ENCODE measurements at places on chromosomes 5 and 9.

- DNase-seq = peak; percentile 72
These were observed 81.2 kb downstream of the ALDH1A1 start for GRCh38 chr9:72871685-72872084.

DNA sequence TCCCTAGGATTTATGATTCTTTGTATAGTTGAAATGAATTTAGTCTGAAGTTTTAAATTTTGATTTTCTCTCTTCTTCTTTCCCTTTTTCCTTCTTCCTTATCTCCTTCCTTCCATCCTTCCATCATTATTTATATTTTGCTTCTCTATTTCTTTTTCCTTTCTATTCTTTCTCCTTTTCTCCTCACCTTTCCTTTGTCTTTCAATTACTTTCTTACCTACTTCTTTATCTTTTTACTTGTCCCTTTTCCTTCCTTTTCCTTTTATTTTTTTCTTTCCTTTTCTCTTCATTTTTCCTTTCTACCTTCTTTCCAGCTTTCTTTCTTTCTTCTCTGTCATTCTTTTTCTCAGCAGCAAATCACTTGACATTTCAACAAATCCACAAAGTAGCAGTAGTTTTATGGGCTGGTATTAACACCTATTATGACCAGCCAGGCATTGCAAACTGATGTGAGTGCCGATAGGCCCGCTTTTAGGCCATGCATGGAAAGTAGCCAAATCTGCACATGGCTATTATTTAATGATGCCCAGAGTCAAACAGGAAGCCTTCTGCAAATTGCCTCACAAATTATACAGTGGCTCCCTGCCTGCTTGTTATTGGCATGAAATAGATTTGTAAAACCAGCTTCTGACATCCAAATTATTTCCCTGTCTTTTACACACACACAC is 37.1 kb upstream of the NR3C1 start:
- DNase-seq = no peak

- DNase-seq = no peak
These were observed 8.6 kb upstream of the CARD9 start for GRCh38 chr9:136381966-136382513.

GRCh38 chr9:110142868-110143481 is 65.0 kb downstream of the C9orf152 start:
- DNase-seq = no peak

DNA sequence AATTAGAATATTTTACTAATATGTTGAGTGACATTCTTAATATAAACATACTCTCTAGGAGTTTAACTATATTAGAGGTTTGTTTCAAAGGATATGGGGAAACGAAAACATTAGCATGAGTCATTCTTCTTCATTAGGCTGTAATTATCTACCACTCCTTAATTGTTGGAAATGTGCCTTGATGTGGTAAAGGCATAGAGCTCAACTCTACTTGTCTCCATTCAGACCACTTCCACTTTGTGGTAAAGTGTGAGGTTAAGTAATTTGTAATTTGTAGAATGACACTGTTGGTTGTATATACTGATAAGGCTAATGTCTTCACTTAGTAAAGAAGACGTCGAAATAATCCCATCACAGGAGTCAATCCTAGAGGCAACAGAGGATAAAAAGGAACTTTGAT is 58.1 kb downstream of the HAPLN1 start:
- no peak for DNase-seq

GRCh38 chr5:10982626-10983025 is 221.6 kb upstream of the DAP start:
- DNase-seq = no peak

DNA sequence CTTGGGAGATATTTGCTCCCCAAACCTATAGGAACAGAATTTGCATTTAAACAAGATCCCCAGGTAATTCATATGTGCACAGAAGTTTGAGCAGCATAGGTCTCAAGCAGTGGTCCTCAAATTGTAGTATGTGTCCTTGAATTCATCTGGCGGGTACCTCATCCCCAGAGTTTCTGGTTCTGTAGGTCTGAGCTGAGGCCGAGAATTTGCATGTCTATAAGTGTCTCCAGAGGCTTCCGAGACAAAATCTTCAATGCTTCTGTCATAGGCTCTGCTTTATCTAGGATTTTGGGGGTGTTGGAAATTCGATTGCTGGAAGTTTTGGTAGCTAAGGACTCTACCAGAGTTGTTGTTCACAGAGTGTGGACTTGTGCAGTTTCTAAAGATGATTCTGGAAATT is 38.6 kb downstream of the MAT2B start:
- DNase-seq = no peak

DNA sequence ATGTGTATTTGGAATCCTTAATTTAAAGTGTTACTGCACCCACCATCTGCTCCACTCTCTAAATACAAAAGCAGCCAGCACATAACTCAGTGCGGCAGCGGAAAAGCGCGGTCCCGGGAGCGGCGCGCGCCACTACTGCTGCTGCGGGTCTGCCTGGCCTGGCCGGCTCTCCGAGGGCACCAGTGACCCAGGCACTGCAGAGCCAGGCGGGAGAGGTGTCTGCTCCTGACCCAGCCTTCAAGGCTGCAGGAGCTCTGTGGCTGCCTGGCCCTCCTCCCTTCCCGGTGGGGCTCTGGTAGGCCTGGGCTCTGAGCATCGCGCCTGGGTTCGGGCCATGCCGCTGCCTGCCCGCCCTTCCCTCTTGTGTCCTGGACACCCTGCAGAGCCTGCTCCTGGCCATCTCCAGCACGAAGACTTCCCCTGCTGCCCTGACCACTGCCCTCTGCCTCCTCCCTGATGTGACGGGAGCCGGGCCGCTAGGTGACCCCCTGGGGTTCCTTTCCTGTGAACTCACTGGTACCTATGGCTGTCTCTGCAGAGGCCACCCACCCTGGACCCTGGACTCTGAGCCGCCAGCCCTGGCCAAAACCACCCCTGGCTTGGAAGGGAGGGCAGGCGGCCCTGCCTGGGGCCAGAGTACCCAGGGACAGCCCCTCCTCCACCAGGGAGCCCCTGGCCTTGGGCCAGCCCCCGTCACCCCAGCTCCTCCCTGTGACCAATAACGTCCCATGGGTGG is 32.8 kb upstream of the UBAC1 start:
- DNase-seq = no peak

- no peak for DNase-seq
These were observed 59.2 kb downstream of the ADAMTS12 start for GRCh38 chr5:33832404-33833236.

GRCh38 chr5:115484368-115484767 is 60.2 kb downstream of the FEM1C start:
- no peak for DNase-seq

- DNase-seq = no peak
These were observed 129.6 kb downstream of the COL23A1 start for GRCh38 chr5:178460598-178460997.
